Fibroblast of skin of right biceps (primary cell): ENCODE measurements at places on chromosomes 16 and 17.

DNA sequence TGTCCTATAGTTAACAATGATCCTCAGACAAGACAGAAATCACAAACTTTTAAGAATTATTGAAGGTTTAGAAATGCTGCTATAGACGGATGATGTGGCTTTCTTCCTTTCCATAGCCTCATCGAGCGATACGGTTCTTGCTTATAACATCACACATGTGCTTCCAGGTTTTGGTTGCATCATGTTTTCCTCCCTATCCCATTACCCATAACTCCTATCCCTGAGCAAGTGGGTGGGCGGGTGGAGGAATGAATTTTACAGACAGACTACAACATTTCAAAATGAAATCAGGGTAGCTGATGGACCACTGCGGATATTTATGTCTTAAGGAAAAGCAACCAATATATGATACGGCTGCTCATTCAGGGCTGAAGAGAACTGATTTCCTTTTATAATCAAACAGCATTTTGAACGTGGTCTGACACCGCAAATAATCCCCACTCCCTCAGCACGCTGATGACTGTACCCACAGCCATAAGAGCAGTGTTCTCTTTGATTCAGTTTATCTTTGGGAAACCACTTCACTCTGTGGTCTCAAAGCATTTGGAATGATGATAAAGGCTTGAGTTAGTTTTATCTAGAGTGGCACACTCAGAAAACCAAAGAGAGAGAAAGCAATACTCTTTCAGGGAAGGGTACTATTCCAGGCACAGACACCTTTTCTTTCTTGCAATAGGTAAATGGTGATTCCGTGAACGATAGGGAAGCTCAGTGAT, 4.6 kb upstream of the AKTIP start:
- DNase-seq = no peak

- DNase-seq = no peak
Observed at GRCh38 chr16:88651276-88651988, 579 bp upstream of the CYBA start.

GRCh38 chr16:80836846-80837245, 32.4 kb upstream of the CDYL2 start:
- no peak for DNase-seq

DNA sequence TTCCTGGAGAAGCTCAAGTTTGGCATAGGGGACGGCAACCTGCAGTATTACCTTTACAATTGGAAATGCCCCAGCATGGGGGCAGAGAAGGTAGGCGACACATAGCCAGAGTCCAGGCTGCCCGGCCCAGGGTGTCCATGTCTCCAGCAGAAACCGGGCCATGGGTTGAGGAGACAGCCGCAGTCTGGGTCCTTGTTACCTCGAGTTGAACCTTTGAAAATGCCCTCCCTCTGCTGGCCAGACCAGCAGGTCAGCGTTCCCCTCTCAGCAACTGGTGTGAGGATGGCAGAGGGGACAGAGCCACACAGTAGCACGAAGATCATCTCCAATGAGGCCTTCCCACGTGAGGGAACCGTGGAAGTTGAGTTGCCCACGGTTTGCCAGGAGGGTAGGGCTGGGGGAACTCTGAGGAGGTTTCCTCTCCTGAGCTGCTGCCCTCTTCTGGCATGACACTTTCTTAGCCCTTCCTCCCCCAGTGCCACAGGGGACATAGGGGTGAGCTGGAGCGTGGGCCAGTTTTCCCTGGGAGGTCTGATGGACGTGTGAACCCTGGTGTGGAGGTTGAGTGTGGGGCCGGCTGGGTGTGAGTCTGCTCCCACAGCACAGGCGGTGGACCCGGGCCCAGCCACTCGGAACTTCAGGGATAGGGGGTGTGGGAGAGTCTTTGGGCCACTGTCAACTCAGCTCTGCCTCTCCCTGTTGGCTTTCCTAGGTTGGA, 27.2 kb downstream of the PLCD3 start:
- DNase-seq = no peak

- DNase-seq = no peak
Observed at GRCh38 chr17:27846042-27846655, 45.8 kb upstream of the NOS2 start.

DNA sequence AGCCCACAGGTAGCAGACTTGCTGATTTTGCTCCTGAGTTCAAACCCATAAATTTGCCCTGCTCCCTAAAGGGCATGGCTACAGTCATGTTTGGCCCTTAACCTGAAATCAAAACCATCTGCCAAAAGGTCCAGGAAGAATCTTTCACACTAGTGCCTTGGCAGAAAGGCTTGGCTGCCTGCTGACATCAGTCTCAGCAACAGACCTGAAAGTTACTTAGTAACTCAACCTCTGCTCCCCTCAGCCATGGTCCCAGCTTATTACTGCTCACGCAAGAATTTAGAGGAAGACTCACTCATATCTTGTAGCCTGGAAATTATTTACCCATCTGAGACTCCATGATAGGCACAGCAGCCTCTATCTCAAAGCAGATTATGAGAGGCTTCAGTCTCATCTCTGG, 98.0 kb upstream of the KIF2B start:
- DNase-seq = peak; percentile 15

- DNase-seq = no peak
Observed at GRCh38 chr17:73455050-73455687, 143.4 kb upstream of the CDC42EP4 start.

DNA sequence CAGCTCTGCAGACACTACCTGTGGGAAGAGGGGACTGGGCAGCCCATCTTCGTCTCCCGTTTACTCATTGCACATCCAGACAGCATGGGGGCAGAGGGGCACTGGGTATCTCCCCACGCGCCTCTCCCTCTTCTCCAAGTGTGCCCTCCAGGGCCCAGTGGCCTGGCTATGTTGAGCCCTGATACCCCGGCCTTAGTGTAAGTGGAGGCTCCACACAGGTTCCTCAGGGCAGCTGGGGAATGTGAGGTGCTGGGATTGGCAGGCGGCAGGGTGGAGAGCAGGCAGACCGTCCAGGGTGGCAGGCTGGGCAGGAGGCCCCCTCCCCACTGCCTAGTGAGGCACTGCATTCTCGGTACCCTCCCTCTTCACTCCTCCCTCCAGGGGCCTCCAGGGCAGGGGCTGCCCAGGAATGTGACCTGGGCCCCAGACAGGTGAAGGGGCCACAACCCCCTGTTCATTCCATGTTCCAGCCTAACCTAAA, 13.2 kb upstream of the NAGLU start:
- DNase-seq = no peak

GRCh38 chr17:45426561-45426960, 6.1 kb downstream of the ARHGAP27 start:
- no peak for DNase-seq

DNA sequence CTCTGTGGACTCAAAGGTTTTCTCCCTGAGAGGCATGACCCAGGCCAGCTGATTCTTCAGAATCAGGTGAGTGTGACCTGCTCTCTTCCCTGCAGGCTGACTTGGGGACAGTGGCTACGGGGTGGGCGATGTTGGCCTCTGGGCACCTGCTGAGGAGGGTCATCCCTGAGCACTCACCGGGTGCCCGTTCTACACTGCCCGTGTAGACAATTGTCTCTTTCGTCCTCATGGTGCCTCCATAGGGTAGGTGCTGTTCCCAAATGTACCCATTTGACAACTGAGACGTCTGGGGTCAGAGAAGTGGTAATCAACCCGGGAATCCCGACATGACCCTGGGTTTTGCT, 74.8 kb downstream of the GOSR1 start:
- no peak for DNase-seq

DNA sequence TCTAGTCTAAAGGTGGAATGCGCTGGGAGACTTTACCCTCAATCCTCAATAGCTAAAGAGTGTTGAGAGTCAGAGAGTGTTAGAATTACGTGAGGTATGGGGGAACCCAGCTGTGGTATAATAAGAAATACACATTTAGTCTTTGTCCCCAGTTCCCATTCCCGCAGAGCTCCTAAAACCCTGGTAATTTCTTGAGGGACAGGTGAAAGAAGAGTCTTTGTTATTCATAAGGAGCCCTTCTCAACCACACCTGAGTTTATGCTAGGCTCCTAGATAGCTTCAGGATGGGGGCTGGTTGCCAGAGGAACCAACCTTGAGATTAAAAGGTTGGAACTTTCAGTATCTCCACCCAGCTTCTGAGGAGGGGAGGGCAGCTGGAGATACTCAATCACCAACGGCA, 5.8 kb downstream of the ZNF18 start:
- DNase-seq = no peak

DNA sequence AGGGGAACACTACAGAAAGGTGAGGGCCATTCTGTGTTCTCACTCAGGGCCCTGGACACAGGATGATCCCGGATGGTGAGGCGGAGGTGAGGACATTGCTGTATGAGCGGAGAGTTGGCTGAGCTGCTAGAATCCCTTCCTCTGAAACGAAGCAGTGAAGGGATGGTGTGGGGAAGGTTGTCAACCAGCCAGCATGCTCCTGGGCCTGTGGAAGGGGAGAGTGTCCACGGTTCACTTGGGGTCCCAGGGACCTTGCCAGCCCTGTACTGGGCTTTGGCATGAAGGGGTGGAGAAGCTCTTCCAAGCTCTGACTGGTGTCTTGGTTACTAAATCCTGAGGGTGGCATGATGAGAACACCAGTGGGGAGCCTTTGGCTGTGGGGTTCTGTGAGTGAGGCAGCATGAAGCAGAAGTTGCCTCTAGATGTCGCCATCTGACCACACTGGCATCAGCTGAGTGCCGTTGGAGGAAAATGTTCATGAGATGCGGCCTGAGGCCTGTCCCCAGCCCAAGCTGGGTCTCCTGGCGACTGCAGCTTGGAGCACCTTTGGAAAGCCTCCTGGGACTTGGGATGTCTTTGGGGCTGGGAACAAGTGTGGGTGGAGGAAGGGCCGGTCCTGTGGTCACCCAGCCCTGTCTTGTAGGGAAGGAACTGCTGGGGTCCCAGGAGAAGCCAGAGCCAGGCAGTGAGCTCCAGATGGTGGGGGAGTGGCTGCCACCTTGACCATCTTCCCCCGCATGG, 14.8 kb downstream of the PDP2 start:
- DNase-seq = peak; percentile 59

DNA sequence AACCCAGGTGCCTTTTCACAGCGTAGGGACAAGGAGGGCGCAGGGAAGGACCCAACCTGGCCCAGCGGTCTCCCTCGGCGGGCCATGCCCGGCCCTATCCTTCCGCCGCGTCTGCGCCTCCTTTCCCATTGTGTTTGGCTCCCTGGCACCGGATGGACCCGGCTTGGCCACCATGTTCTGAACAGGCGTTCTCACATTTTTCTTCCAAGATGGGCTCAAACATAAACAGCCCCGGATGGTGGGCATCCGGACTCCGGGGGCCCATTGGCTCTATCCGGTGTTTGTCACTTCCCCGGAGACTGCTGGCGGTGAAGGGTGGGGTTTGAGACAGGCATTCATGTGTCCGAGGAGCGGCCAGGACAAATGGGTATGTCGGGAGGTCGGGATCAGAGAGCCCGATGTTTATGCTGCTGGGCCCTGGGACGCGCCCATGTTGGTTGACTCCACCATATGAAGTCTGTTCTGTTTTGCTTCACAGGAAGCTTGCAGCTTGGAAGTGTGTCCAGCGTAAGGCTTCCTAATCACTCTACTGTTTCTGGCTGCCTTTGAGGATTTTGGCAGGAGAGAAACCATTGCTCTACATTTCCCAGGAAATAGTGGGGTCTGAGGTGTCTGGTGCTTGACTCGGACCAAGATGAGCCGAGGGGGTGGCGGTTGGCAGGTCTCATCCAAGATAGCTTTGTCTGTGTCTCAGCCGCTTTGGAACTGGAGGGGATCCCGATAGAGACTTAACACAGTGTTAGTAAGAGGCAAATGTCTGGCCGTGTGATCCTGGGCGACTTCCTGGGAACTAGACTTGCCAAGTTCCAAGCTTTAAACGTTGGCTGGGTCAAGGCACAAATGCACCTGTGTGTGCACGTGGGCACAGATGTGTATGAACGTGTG, 188.3 kb downstream of the IRF8 start:
- DNase-seq = no peak

DNA sequence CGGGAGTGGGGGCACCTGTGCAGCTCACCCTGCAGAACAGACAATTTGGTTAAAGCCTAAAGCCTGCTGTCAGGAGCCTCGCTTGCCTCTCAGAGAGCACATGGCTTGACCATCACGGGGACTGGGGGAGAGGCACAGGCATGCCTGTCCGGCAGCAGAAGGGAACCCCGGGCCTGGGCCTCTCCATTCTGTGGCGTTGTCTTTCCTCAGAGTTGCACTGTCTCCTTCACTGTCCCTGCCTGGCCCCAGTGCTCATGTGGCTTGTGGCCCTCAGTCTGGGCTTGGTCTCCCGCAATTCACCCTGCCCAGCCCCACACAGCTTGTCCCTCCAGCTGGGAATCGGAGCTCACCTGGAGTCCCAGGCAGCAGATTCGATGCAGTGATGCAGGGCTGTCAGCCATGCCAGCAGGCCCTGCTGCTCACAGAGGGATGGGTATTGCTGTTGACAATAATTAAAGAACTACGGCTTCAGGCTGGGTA, 189.9 kb downstream of the SEC14L1 start:
- DNase-seq = no peak
